SK-N-SH (cell line): ENCODE measurements at places on chromosomes 12 and 14. TPM values are rescaled to one million over a fixed set of nuclear protein-coding genes. Genes with fewer than 3 reads are reported as not detected.

- H3K27ac ChIP-seq: peak overlapping the region; percentile 81; the same call in 1 of the 2 replicates
- no peak for DNase-seq
- peak overlapping the region; percentile 78 for H3K4me3 ChIP-seq
- H3K4me1 ChIP-seq: peaks cover 4% of the 10 kb centered on the region; the same call in 1 of the 2 replicates
- no peaks in the 10 kb centered on the region for H3K27me3 ChIP-seq
Measured at GRCh38 chr12:95474660-95474958, 657 bp downstream of the METAP2 start.

DNA sequence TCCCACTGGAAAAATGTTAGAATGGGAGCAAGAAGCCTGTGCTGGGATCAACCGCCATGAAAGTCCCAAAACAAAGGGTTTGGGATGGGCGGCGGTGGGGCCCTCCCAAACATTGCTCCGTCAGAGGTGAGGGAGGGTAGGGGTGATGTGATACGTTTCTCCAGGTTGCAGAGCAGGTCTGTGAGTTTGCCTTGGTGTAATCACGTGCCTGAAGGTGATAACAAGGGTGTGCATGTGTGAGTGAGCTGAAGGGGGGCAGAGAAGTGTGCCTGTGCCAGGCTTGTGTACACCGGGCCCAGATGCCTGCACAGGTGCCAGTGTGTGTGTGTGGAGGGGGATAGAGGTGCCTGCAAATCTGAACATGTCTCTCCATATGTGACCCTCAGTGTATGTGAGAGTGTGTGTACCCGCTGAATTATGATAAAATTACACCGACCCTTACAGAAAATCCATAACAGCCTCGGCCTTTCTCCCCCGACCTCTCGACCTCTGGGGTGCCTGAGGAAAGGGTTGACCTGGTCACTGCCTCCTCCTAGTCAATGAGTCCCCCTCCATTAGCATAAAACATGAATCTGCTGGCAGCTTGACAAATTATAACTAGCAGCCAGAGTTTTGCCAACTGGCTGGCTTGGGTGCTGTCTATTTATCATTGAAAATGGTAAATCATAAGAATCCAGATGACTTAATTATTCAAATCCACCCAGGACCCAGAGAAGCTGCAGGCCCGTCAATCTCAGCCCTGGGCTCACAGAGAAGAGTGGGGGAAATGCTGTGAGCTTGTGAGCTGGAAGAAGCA is 55.6 kb downstream of the SMUG1 start:
- no peak for DNase-seq
- no peak overlapping the region for H3K27ac ChIP-seq
- no peaks in the 10 kb centered on the region for H3K27me3 ChIP-seq
- no peaks in the 10 kb centered on the region for H3K4me1 ChIP-seq
- H3K4me3 ChIP-seq: no peak overlapping the region
- no peaks in the 10 kb centered on the region for H3K36me3 ChIP-seq

GRCh38 chr14:38357557-38357956 is 101.7 kb upstream of the CLEC14A start:
- peak overlapping the region; percentile 16; the same call in 1 of the 2 replicates for H3K27ac ChIP-seq
- H3K4me1 ChIP-seq: peaks cover 4% of the 10 kb centered on the region; the same call in 1 of the 2 replicates
- no peaks in the 10 kb centered on the region for H3K36me3 ChIP-seq
- no peaks in the 10 kb centered on the region for H3K27me3 ChIP-seq
- H3K4me3 ChIP-seq: no peak overlapping the region

GRCh38 chr14:94021001-94021400 is 5.1 kb upstream of the OTUB2 start:
- H3K4me1 ChIP-seq: no peaks in the 10 kb centered on the region
- no peaks in the 10 kb centered on the region for H3K27me3 ChIP-seq
- H3K27ac ChIP-seq: no peak overlapping the region
- H3K4me3 ChIP-seq: no peak overlapping the region

GRCh38 chr12:102631274-102631673 is 150.9 kb upstream of the IGF1 start:
- no peaks in the 10 kb centered on the region for H3K36me3 ChIP-seq
- H3K27me3 ChIP-seq: no peaks in the 10 kb centered on the region
- no peaks in the 10 kb centered on the region for H3K4me1 ChIP-seq
- H3K4me3 ChIP-seq: no peak overlapping the region
- peak overlapping the region; percentile 43; the same call in 1 of the 2 replicates for H3K27ac ChIP-seq

DNA sequence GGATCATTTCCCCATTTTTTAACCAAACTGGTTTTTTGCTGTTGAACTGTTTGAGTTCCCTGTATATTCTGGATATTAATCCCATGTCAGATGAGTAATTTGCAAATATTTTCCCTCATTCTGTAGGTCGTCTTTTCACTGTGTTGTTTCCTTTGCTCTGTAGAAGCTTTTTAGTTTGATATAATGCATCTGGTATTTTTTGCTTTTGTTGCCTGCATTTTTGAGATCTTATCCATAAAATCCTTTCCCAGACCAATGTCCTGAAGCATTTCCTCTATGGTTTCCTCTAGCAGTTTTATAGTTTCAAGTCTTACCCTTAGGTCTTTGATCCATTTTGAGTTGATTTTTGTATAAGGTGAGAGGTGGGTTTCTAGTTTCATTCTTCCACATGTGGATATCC is 71.3 kb downstream of the LRP6 start:
- H3K36me3 ChIP-seq: peaks cover 16% of the 10 kb centered on the region
- no peak overlapping the region for H3K4me3 ChIP-seq
- peaks cover 2% of the 10 kb centered on the region for H3K4me1 ChIP-seq
- H3K27me3 ChIP-seq: no peaks in the 10 kb centered on the region

GRCh38 chr12:101634724-101635123 is 40.0 kb downstream of the MYBPC1 start:
- peaks cover 4% of the 10 kb centered on the region; the same call in 1 of the 2 replicates for H3K27me3 ChIP-seq
- H3K27ac ChIP-seq: no peak overlapping the region
- H3K36me3 ChIP-seq: no peaks in the 10 kb centered on the region

DNA sequence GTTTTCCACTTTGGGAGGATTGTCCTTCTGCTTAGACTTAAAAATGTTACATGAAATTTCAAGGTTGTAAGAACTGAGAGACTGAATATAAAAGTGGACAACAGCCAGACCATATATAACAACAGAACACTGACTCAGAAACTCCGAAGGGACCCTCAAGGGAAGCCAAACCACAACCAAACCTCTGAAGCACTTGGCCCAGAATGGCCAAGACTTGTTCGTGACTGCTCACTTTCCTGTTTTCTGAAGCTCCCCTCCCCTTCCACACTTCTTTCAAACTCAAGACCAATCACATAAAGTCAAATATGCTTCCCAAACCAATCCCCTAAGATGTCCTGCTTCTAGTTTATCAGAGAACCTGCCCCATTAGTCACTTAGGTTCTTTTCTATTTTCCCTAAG is 13.7 kb downstream of the OR6J1 start:
- DNase-seq: no peak
- H3K27me3 ChIP-seq: peaks cover 28% of the 10 kb centered on the region; the same call in 1 of the 2 replicates
- no peaks in the 10 kb centered on the region for H3K4me1 ChIP-seq
- no peak overlapping the region for H3K27ac ChIP-seq
- H3K36me3 ChIP-seq: no peaks in the 10 kb centered on the region

Gene NPFF
- 0.13 TPM in 1 of 2 replicates, not detected in the other for polyA plus RNA-seq

Gene HSPA2
- polyA plus RNA-seq: 13.9 and 20.8 TPM in 2 replicates
